Type B pancreatic cell (in vitro differentiated cells): ENCODE measurements at places on chromosomes 13 and 19. TPM values are rescaled to one million over a fixed set of nuclear protein-coding genes. Genes with fewer than 3 reads are reported as not detected.

The CEACAM20 gene
- total RNA-seq: 2.3 TPM in 1 of 2 replicates, not detected in the other

The IGFL1 gene
- 0.56 and 0.76 TPM in 2 replicates for total RNA-seq

The C19orf67 gene
- total RNA-seq: not detected in 2 replicates

The ZNF253 gene
- total RNA-seq: 22.6 and 36.6 TPM in 2 replicates

The TGFBR3L gene
- 1.1 and 2.4 TPM in 2 replicates for total RNA-seq

The SLC25A42 gene
- total RNA-seq: 10.0 and 13.4 TPM in 2 replicates

The NLRP11 gene
- not detected in 2 replicates for total RNA-seq

The TMEM150B gene
- total RNA-seq: 1.2 and 1.6 TPM in 2 replicates

The GRIK5 gene
- 1.8 and 5.8 TPM in 2 replicates for total RNA-seq

The RUBCNL gene
- total RNA-seq: 1.1 TPM in 2 replicates

The MAMSTR gene
- 2.0 and 3.6 TPM in 2 replicates for total RNA-seq

The FAM216B gene
- 0.07 TPM in 1 of 2 replicates, not detected in the other for total RNA-seq

The TLE6 gene
- 3.8 TPM in 2 replicates for total RNA-seq

The ARL11 gene
- total RNA-seq: 0.83 TPM in 1 of 2 replicates, not detected in the other

The PROZ gene
- not detected in 2 replicates for total RNA-seq

The LGI4 gene
- total RNA-seq: 0.21 and 2.2 TPM in 2 replicates

The ZNF135 gene
- 12.0 and 13.1 TPM in 2 replicates for total RNA-seq
